ENCODE measurements at places on chromosomes 13 and 19. TPM values are rescaled to one million over a fixed set of nuclear protein-coding genes. Genes with fewer than 3 reads are reported as not detected.

CCDC106 gene
- 2.3 TPM for total RNA-seq

MYO16 gene
- total RNA-seq = under 0.01 TPM

VSTM2B gene
- not detected for total RNA-seq

SLITRK1 gene
- total RNA-seq = under 0.01 TPM

HCST gene
- total RNA-seq = not detected

HTR2A gene
- total RNA-seq = not detected

ZNF548 gene
- 23.9 TPM for total RNA-seq

NEK3 gene
- total RNA-seq = 6.9 TPM

SLC27A1 gene
- 5.6 TPM for total RNA-seq

LILRA1 gene
- not detected for total RNA-seq

COX6B1 gene
- total RNA-seq = 983 TPM

PGLYRP1 gene
- not detected for total RNA-seq

STOML3 gene
- total RNA-seq = not detected

SBK3 gene
- not detected for total RNA-seq

ZNF878 gene
- 0.28 TPM for total RNA-seq

GSX1 gene
- not detected for total RNA-seq

ZIC5 gene
- not detected for total RNA-seq

TEX101 gene
- not detected for total RNA-seq

ZNF492 gene
- total RNA-seq = 1.4 TPM

DNA sequence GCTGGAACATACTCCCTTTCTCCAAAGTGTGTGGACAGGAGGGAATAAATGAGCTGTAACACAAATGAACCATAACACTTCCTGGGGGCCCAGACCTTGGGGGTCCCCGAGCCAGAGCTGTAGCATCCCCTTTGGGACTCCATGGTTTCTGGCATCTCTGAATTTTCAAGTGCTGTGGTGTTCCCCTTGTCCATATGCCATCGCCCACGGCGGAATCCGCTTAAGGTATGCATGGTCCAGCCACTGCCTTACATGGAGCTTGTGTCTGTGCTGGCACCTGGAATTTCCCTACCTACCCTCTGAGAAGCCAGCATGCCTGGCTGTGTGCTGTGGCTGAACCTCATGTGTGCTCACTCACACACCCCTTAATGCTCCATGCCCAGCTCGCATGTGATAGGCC, 943.6 kb downstream of the SLITRK1 start:
- no peak for DNase-seq

GRCh38 chr13:43805071-43805468, 18.3 kb upstream of the ENOX1 start:
- peak; percentile 96 for DNase-seq

GRCh38 chr13:109408591-109409382, 377.6 kb downstream of the IRS2 start:
- DNase-seq = no peak

GRCh38 chr19:2320049-2320448, 8.3 kb downstream of the LSM7 start:
- no peak for DNase-seq

GRCh38 chr13:89930861-89931260, 1416.6 kb upstream of the MIR17HG start:
- no peak for DNase-seq

- no peak for DNase-seq
Measured at GRCh38 chr19:44706506-44707236, 7.7 kb downstream of the CEACAM16 start.

DNA sequence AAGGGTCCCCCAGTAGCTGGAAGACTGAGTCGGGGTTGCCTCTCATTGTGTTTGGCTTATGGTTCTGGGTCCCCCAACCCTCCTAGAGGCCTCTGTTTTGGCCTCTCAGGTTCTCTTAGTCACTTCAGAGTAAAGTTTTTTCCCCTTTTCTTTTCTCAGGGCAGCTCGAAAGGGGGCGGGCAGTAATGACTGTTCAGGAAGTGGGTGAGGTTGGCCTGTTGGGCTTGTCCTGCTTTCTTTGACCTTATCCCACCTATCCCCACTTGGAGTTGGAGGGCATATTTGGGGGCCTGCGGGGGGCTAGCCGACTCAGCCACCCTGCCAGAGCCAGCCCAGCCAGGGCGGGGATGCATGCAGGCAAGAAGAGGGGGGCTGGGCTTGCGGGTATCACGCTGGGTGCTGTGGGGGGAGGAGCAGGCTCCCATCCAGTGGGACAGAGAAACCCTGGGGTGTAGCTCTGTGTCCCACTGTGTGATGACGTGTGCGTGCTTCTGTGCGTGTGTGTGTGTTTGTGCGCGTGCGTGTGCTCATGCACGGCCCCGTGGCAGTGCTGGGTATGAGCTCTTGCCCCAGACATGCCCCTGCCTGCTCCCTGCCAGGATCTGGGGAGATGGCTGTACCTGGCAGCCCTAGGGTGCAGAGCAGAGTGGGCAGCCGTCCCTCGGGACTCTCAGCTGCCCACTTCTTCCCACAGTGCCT, 1.4 kb downstream of the CIC start:
- DNase-seq = no peak

DNA sequence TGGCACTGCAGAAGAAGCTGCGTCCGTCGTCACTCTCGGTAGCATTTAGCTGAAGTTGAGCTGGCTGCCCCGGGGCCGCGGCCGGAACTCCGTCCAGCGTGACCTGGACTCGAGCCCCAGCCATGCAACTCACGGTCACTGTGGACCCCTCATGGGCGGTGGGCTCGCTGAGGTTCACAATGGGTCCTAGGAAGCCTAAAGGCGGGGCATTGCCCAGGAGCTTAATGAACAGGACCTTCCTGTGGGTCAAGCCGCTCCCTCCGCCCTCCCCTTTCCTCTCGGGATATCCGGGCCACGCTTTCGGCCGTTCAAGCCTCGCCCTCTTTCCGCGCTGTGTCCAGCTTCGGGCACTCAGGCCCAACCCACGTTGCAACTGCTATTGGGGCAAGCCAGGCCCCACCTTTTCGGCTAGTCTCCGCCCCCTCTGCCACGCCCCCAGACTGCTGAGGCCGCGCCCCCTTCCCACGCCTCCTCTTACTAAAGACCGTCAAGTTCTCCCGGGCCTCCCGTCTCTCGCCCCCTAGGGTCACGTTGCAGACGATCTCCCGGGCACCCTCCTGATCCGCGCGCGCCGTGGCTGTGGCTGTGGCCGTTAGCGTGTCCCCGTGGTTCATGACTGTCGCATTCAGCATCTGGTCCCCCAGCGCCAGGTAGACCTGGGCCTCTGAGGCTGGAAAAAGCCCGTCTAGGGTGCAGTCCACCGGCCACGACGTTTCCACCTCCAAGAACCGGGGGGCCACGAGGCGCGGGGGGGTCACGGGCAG, 1.4 kb upstream of the RAVER1 start:
- peak; percentile 93 for DNase-seq

- DNase-seq = no peak
Measured at GRCh38 chr13:91212231-91212630, 135.3 kb upstream of the MIR17HG start.

GRCh38 chr13:87498681-87499080, 172.5 kb upstream of the SLITRK5 start:
- DNase-seq = peak; percentile 0

GRCh38 chr13:47038188-47038587, 141.3 kb upstream of the HTR2A start:
- DNase-seq = peak; percentile 31

GRCh38 chr19:49335071-49335783, at the start of gene CD37:
Gene CD37, plus strand, starts transcription at chr19:49335406. Its CDS starts 135 bp downstream, at chr19:49335541.
- DNase-seq = no peak

- DNase-seq = no peak
Measured at GRCh38 chr19:1507192-1507660, 5.6 kb downstream of the ADAMTSL5 start.

DNA sequence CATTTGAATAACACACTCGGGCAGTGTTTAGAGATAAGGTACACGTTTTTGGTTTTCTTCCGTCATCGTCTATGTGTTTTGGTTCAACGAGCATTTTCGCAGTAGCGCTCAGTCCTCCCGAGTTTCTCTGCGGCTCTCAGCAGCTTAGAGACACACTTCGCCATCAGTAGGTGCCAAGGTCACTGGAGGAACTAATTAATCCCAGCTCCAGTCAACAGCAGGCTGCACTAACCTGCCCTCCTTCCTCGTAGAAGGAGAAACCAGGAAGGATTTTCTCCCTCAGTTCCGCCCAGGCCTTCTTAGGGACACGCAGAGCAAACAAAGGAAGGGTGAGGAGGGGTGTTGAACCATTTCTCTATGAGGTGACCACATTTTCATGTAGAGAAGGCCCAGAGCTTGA, 12.6 kb downstream of the MBNL2 start:
- DNase-seq = no peak

GRCh38 chr19:42068361-42068755, 1.6 kb downstream of the GRIK5 start:
- no peak for DNase-seq

DNA sequence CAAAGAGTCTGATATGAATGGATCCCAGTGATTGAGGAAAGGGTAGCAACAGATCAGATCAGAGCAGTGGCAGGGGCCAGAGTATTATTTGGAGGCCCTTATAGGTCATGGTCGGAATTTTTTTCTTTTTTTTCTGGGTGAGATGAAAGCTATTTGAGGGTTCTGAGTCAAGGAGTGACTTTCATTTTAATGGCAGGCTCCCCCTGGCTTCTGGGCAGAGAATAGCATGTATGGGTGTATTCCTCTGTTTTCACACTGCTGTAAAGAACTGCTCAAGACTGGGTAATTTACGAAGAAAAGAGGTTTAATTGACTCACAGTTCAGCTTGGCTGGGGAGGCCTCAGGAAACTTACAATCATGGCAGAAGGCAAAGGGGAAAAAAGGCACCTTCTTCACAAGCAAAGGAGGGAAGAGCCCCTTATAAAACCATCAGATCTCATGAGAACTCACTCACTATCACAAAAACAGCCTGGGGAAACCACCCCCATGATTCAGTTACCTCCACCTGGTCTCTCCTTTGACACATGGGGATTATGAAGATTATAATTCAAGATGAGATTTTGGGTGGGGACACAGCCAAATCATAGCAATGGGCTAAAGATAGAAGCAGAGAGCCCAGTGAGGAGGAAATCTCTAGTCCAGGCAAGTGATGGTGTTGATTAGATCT, 3.0 kb upstream of the SLC6A16 start:
- peak; percentile 23 for DNase-seq

DNA sequence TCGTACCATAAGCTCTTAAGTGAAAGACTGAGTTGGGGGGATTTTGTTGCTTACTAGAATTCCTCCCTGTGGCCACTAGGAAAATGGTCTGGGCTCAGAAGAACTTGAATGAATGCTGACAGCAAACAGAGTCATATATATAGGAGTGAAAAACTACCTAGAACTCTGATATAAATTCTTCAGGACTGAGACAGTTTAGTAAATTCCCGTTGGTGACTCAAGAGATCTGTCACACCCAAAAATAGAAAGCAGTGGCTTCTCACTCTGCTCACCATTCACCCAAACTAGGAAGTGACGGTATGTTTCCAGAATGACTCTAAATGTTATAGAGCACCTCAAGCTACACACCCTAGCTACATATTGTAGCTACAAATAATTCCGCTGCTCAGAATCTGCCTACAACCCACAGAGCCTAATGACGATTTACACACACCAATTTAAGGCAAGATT, 116.2 kb downstream of the TBC1D4 start:
- DNase-seq = peak; percentile 86

DNA sequence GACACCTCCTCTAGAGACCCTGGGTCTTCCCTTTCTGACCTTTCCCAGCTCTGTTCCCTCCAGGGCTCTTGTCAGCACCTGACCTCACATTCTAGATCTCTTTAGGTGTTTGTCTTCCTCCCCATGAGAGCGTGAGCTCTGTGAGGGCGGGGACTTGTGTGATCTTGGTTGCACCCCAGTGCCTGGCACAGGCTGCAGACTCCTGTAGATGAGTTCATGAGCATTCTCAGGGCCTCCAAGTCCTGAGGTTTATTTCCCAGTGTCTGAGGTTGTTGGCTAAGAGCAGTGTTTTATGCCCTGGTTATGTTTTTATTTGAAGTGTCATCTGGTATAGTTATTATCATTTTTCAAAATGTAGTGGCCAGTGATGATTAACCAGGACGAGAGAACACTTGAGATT, 596 bp downstream of the CEACAM4 start:
- no peak for DNase-seq

GRCh38 chr19:6125571-6125989, 9.9 kb upstream of the ACSBG2 start:
- DNase-seq = peak; percentile 77

DNA sequence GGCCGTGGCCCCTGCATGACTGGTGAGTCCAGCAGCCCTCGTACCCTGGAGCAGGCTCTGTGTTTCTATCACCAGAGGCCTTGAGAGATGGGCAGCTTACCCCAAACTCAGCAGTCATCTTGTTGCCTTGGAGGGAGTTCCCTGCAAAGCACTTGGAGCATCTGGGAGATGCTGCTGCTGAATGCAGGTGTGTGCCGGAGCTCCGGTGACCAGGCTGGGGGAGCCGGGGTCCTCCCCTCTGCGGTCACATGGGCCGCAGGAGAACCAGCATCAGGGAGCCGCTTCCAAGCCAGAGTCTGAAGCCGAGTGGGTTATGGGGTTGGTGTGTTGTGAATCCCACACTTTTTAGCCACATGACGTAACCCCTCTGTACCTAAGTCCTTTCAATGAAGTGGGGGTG, 82.8 kb downstream of the TEX29 start:
- no peak for DNase-seq

DNA sequence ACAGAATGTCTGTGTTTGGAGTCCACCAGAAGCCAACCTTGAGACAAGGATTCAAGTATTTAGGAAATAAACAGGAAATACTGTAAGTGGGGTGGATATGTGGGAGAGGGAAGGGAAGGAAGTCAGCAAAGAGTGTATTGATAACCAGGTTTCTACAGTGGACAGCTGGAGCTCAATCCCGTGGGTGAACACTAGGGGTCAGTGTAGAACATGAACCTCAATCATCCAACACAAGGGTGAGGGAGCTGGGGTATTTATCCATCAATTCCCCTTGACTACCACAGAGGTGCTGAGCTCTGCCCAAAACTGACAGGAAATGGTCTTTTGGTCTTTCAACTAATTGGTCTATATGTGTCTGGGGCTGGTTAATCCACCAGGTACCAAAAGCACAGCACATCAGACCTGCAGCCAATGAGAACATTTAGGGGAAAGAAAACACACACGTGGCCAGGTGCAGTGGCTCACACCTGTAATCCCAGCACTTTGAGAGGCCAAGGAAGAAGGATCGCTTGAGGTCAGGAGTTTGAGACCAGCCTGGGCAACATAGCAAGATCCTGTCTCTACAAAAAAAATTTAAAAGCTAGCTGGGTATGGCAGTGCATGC, 5.6 kb upstream of the SYDE1 start:
- DNase-seq = peak; percentile 56

DNA sequence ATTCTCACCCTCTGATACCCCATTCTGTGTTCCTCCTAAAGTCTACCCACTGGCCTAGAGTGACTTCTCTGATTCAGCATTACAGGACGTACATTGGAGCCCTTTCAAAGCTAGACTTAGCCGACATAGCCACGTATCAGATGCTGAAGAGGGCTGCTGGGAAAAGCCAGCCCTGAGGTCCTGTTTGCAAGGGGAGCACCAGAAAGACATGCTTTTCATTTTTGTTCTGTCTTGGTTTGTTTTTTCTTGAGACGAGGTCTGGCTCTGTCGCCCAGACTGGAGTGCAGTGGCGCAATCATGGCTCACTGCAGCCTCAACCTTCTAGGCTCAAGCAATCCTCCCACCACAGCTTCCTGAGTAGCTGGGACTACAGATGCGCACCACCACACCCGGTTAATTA, 6.3 kb upstream of the ZSWIM4 start:
- peak; percentile 88 for DNase-seq

- no peak for DNase-seq
Measured at GRCh38 chr13:110921209-110921608, 6.3 kb upstream of the ANKRD10 start.

Data from IMR-90 (cell line).